ENCODE measurements at places on chromosomes 7 and 10.

GRCh38 chr10:43402880-43403452 is 6.0 kb downstream of the HNRNPF start:
- DNase-seq: no peak

GRCh38 chr10:71660313-71660712 is 59.3 kb downstream of the C10orf105 start:
- no peak for DNase-seq

- no peak for DNase-seq
Observed at GRCh38 chr7:30184791-30185487, 50.2 kb downstream of the MTURN start.

DNA sequence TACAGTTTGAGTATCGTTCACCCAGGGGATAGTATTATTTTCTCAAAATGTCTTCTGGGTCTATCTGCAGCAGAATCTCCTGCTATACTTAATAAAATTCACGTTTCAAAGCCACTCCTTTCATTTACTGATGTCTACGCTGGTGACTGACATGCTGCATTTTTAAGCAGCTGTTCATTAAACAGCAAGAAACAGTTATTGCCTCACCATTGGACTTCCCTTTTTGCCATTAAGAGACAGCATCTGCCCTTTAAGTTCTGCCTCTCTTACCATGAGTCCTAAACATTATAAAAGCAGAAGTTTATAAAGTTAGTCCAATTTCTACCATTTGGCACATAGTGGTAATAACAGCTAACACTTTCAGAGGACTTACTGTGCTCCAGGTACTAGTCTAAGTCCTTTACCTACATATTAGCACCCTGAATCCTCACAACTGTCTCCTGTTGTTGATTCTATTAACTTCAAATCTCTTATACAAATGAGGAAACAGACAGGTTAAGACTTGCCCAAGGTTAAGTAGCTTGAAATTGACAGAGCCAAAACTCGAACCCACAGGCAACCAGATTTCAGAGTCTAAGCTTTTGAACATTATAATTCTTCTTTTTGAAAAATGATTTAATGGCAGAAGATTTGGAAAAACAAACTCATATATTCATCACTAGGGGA is 169.5 kb downstream of the SNX13 start:
- DNase-seq: no peak

GRCh38 chr10:32661346-32661745 is 215.4 kb downstream of the CCDC7 start:
- no peak for DNase-seq

DNA sequence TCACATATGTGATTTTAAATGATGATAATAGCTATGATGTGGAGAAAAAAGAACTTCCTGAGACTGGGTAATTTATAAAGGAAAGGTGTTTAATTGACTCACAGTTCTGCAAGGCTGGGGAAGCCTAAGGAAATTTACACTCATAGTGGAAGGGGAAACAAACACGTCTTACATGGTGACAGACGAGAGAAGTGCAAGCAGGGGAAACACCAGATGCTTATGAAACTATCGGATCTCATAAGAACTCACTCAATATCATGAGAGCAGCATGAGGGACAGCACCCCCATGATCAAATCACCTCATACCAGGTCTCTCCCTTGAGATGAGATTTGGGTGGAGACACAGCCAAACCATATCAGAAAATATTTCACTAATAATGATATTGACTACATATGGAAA is 4.1 kb upstream of the LIPN start:
- no peak for DNase-seq

GRCh38 chr10:44760513-44760912 is 150.6 kb upstream of the TMEM72 start:
- DNase-seq: peak; percentile 27

Measured in adipocyte (in vitro differentiated cells).